ENCODE measurements at places on chromosomes 1 and 21.

DNA sequence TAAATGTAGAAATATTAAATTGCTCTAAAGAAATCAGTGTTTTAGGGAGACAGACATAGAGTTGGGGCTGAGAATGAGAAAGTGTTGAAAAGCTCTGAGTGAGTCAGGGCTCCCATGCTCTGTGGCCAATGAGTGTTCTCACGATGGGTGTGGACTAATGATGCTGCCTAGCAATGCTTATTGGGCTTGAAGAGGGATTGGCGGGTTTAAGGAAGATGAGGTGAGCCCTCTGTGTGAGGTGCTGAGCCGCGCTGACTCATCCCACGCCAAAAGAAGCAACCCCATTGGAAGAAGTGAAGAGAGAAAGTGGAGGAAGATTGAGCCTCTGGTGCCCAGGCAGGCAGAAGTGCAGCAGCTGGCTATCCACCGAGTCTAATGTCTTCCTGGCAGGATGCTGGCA lies 65.1 kb upstream of the DPT start:
- no peak for DNase-seq

GRCh38 chr1:110176299-110176956 lies 26.1 kb downstream of the SLC6A17 start:
- no peak for DNase-seq

DNA sequence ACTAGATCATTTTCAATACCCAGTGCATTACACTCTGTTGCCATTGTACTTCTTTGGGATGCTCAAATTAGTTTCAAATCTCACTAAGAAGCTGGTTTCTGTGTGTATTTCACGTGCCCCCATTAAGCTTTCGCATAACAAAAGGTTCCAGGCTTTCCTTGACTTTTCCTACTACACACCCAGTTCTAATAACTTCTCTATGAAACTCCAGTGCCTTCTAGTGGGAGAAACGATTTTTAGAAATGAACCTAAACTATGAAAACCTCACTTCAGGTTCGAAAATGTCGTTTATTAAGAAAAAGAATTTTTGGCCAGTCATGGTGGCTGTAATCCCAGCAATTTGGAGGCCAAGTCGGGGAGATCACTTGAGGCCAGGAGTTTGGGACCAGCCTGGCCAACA lies 2.8 kb downstream of the CFHR4 start:
- no peak for DNase-seq

GRCh38 chr1:19979494-19979977 lies at the start of gene PLA2G2A:
Gene PLA2G2A, minus strand, starts transcription at chr1:19979618. Its CDS starts 845 bp downstream, at chr1:19978773.
- DNase-seq = no peak

GRCh38 chr1:155006601-155007101 lies 4.0 kb downstream of the ZBTB7B start:
- DNase-seq = no peak

DNA sequence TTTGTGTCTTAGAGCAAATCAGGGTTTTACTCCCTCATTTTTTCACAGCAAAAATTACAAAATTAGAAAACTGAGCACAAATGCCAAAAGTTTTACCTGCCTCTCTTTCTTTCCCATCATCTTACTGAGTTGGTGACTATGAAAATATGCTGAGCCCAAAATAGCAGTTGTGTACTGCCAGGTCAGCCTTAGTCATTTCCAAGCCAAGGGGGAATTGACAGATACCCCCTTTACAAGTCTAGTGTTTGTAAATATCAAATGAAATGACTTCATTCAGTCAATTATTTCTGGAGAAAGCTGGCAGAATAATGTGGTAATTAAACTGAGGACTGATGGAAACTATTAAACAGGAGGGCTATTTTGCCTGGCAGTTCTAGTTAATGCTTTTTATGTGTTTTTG lies 11.4 kb upstream of the GORAB start:
- DNase-seq = no peak

All from NCI-H2081 treated with DMSO at 0.1 percent for 48 hours (cell line).